ENCODE measurements at places on chromosomes 7 and 10.
A peak's percentile ranks its signal among the peaks of the same experiment; 100 is the strongest.

DNA sequence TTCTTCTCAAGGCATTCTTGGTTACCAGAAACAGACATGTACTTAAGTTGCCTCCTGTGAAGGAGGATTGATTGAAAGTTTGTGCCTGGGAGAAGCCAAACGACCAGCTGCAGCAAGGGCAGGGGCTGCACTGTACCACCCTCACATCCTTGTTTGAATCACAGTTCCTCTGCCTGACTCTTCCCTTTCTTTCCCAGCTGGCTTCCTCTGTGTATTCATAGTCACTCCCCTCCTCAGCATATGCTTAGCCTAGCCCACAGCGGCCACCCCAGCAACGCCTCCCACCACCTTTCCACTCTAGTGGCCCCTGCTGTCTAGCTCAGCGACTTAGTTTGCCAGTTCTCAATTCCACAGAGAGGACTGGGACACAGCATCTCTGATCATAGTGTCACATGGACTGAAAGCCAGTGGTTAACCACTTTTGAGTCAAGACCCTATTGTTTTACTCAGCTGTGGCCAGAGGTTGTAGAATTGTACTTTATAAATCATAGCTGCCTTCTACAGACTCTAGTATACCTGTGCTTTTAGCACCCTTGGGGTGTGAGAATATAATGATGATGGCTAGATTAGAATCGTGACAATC, 643.0 kb downstream of the SUGCT start:
- no peak for DNase-seq

- peak; percentile 16 for DNase-seq
Measured at GRCh38 chr10:68897336-68897741, 3.8 kb upstream of the DDX50 start.

DNA sequence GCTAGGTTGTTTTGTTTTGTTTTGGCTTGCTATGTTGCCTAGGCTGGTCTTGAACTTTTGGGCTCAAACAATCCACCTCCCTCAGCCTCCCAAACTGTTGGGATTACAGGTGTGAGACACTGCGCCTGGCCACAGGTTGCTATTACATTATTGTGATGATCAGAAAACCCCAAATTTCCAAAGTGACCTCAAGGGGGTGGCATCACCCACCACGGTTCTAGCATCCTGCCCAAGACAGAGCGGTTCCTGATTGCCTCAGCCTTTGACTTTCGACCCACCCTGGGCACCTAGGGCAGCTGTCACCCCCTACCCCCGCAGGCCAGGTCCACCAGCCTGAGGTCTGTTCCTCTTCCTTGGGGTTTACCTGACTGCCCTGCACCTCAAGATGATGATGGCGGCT, 28.4 kb downstream of the SBDS start:
- no peak for DNase-seq

- no peak for DNase-seq
Measured at GRCh38 chr10:31087851-31088250, 56.2 kb upstream of the ZNF438 start.

GRCh38 chr7:124089621-124090020, 56.8 kb upstream of the TMEM229A start:
- DNase-seq = no peak

DNA sequence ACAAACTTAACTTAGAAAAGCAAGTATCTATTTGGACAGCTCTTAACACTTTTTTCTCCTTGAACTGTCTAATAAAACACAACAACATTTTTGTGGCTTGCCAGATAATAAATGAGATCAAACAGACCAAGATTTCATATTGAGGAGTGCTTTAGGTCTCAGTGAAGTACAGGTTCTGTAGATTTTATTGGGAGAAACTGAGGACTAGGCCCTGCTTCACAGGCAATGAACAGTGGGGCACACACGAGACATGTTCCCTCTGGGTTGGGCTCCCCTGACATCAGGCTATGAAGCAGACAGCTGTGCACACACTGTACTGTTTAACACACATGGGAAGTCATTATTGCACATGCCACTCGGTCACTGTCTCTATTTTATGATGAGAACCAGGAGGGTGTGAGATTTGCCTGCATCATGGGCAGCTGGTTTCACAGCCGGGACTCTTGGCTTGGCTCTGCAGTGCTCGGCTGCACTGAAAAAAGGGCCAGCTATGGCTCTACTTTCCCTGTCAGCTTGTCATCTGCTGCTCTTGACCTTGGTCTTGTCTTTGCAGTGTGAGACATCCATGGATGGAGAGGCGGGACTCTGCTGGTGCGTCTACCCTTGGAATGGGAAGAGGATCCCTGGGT, 4.2 kb downstream of the IGFBP1 start:
- DNase-seq = no peak

DNA sequence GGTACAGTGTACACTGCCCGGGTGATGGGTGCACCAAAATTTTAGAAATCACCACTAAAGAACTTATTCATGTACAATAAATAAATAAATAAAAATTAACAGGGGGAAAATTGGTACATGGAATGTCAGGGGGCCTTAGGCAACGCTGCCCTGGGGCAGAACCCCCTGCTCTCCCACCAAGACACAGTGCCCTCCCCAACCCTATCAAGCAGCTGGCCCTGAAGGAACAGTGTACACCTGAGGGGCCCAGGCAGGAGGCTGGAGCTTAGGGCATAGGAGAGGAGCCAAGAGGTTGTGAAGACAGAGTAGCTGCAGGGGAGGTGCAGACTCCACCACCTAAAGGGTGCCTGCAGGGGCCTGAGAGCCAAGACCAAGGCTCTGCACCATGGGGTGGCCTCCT, 128.8 kb downstream of the BMS1 start:
- no peak for DNase-seq

DNA sequence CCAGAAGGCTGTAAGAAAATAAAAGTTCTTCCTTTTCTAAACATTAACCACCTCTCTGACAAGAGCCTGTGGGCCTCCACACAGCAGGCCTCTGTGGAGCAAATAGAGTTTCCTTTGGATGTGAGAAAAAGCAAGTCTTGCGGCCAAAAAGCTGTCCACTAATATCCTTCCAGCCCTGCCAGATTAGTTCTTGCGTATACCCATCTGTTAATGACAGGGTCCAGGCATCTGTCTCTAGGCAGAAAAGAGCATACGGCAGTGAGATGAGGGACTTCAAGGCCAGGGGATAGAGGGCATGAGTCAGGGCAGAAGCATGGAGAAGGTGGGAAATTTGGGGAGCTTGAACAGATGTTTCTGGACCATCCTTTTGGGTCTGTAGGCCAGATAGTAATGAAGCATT, 164.9 kb downstream of the NSUN6 start:
- no peak for DNase-seq

DNA sequence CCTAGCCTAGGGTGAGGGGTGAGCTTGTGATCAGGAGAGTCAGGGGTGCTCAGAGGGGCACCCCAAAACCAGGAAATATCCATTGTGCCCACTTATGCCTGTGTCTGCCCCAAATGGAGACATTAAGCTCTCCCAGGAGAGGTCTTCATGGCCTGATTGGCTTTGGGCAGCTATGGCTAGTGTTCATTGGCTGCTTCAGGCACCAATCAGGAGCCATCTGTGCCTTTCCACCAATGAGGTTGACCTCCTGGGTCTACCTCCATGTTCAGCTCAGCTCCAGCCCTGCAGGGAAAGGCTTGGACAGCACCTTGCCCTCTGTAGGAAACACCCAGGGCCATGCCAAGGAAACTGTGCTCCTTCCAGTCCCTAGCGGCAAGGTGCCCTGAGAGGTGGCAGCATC, 23.9 kb upstream of the HSPB1 start:
- no peak for DNase-seq

DNA sequence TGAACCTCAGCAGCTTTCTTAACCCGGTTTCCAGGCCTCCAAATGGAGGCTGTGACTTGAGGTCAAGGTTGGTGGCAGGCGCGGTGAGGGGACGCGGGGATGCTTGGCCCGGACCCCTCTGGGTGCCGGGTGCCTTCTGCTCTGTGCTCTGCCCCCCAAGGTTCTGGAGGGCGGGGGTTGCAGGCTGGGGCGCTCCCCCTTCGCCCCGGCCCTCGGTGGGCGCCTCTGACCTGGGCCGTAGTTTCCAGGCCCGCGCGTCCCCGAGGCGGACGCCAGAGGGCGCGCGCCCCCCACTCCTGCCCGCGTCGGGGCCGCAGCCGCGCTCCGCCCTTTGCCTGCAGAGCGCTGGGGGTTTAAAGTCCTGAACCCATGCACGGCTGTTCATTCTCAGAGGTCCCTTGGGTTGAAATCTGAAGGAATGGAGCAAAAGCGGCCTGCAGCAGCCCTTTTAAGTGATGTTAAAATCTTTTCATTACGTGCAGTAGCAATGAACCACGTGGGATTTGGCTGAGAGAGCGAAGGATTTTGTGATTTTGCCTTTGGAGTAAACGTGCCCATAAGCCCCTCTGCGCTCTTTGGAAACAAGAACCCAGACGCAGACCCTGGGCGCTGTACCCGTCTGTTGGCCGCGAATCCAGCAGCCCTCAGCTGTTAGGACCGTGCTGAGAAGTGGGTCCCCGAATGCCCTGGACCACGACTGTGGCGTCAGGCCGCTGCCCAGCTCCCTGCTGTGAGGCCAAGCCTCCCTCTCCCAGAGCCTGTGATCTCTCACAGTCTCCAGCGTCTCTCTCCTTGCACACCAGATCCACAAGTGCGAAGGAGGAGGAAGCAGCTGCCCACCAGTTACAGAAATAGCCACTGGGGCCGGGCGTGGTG, 135.0 kb downstream of the ACTR3B start:
- DNase-seq = no peak

DNA sequence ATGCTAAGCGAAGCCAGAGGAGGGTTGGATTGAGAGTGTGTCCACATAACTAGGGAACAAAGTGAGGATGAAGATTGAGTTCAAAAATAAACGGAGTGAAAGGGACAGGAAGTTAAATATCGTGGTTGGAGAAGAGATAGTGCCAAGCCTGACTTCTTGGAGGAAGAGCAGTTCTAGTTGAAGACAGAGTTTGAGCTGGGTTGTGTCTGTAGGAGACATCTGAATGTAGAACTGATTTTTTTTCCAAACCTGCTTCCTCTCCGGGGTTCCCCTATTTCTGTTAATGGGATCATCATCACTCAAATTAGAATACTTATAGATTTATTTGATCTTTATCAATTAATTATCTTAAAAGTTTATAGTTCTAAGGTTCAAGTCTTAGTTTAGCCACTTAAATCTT, 35.6 kb downstream of the SP4 start:
- no peak for DNase-seq
